ENCODE measurements at places on chromosomes 5 and 9. TPM values are rescaled to one million over a fixed set of nuclear protein-coding genes. Genes with fewer than 3 reads are reported as not detected.

- DNase-seq = no peak
- no peak overlapping the region for H3K4me3 ChIP-seq
- H3K27me3 ChIP-seq = peaks cover 6% of the 10 kb centered on the region
- H3K27ac ChIP-seq = no peak overlapping the region
- no peaks in the 10 kb centered on the region for H3K4me1 ChIP-seq
These were observed 13.0 kb upstream of the NR5A1 start for GRCh38 chr9:124520206-124520596.

- no peak overlapping the region for H3K27ac ChIP-seq
- no peaks in the 10 kb centered on the region for H3K4me1 ChIP-seq
- no peak for DNase-seq
- no peaks in the 10 kb centered on the region for H3K27me3 ChIP-seq
- no peak overlapping the region for H3K4me3 ChIP-seq
- H3K36me3 ChIP-seq = no peaks in the 10 kb centered on the region
These were observed 664 bp upstream of the IGFBPL1 start for GRCh38 chr9:38424918-38425317.

DNA sequence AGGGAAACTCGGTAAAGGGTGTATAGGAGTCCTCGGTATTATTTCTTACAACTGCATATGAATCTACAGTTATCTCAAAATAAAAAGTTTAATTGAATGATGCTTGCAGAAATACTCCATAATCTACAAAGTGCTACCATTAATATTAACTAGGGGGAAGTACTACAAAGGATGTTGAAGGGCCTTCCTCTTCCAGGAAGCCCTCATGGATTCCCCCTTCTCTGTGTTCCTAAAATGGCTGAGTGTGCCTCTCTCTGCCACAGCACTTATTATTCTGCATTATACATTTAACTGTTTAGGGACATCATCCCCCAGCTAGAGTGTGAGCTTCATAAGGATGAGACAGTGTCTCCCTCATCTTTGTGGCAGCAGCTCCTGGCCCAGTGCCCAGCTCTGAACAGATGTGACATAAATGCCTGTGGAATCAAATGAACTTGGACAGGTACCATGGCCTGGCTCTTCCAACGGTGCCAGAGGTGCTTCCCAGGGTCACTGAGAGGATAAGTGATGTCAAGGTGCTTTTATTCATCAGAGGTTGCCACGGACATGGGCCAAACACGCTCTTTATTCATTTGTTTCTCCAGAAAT is 99.5 kb downstream of the PAX5 start:
- no peak overlapping the region for H3K27ac ChIP-seq
- H3K27me3 ChIP-seq = no peaks in the 10 kb centered on the region
- H3K4me1 ChIP-seq = no peaks in the 10 kb centered on the region
- no peaks in the 10 kb centered on the region for H3K36me3 ChIP-seq
- DNase-seq = peak; percentile 8
- H3K4me3 ChIP-seq = no peak overlapping the region

GRCh38 chr5:52809884-52810283 is 22.2 kb downstream of the ITGA1 start:
- H3K27ac ChIP-seq = no peak overlapping the region
- no peak overlapping the region for H3K4me3 ChIP-seq
- no peaks in the 10 kb centered on the region for H3K4me1 ChIP-seq
- H3K36me3 ChIP-seq = no peaks in the 10 kb centered on the region

DNA sequence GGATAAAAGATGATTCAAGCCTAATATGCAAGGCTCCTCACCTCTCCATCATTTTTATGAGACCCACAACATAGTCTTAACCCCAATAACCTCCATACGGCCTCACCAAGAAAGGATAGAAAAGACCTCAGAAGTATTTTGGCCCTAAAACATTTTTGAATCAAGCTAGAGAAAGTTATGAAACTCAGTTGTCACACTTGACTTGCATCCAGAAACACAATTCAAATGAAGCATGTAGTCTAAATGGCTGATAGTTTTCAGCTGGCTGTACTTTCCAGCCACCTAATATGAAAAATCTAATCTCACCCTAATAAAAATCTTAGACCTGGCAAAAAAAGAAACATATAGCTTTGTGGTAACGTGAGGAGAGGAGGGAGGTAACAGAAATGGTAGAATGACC is 116.1 kb downstream of the ARL15 start:
- H3K4me1 ChIP-seq = no peaks in the 10 kb centered on the region
- DNase-seq = no peak
- no peaks in the 10 kb centered on the region for H3K27me3 ChIP-seq
- H3K36me3 ChIP-seq = no peaks in the 10 kb centered on the region

GRCh38 chr9:136100700-136101614 is 5.9 kb upstream of the NACC2 start:
- no peak overlapping the region for H3K4me3 ChIP-seq
- no peak overlapping the region for H3K27ac ChIP-seq
- peaks cover 9% of the 10 kb centered on the region for H3K4me1 ChIP-seq
- DNase-seq = no peak

DNA sequence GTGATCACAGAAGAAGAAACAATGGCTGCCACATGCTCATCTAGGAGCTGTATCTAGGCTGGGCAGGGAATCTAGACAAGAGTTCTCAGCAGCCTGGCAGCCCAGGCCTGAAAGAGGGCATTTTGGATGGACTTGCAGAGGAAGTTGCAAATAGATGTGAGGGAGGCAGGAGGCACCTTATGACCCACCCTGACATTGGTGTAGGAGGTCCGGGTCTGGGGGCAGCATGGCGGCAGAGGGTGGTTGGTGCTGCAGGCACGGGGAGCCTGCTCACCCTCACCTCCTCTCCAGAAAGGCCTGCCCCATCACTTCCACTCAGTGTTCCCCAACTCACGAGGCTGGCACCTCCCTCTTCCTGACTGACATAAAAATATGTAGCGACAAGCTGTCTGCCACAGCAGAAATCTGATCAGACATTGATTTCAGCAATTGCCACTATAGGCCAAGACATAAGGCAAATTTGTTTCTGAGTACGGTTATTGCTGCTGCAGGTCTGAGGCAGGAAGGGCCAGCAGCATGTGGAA is 217.6 kb downstream of the PBX3 start:
- H3K4me3 ChIP-seq = no peak overlapping the region
- no peak for DNase-seq
- H3K36me3 ChIP-seq = peaks cover 4% of the 10 kb centered on the region
- H3K27ac ChIP-seq = no peak overlapping the region
- H3K27me3 ChIP-seq = no peaks in the 10 kb centered on the region

- H3K27me3 ChIP-seq = no peaks in the 10 kb centered on the region
- DNase-seq = no peak
- H3K4me1 ChIP-seq = no peaks in the 10 kb centered on the region
- no peak overlapping the region for H3K27ac ChIP-seq
- no peaks in the 10 kb centered on the region for H3K36me3 ChIP-seq
These were observed 12.6 kb downstream of the SLIT3 start for GRCh38 chr5:169288066-169288930.

DNA sequence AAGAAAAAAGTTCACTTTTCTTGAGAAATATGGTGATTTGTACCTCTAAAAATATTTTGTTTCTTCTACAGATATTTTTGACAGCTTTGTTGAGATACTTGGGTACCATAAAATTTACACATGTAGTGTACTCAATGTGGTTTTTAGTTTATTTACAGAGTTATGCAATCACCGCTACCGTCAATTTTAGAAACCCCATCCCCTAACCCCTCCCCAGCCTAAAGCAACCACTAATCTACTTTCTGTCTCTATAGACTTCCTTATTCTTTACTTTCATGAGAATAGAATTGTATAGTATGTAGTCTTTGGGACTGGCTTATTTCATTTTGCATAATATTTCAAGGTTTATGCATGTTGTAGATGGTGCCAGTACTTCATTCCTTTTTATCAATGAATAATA is 45.0 kb upstream of the TDRD7 start:
- no peaks in the 10 kb centered on the region for H3K27me3 ChIP-seq
- no peaks in the 10 kb centered on the region for H3K36me3 ChIP-seq
- no peak overlapping the region for H3K27ac ChIP-seq

GRCh38 chr5:149682532-149683075 is 47.5 kb upstream of the PPARGC1B start:
- no peak overlapping the region for H3K4me3 ChIP-seq
- no peaks in the 10 kb centered on the region for H3K27me3 ChIP-seq
- no peaks in the 10 kb centered on the region for H3K4me1 ChIP-seq
- DNase-seq = no peak
- no peaks in the 10 kb centered on the region for H3K36me3 ChIP-seq

- H3K4me1 ChIP-seq = no peaks in the 10 kb centered on the region
- no peaks in the 10 kb centered on the region for H3K36me3 ChIP-seq
- H3K4me3 ChIP-seq = no peak overlapping the region
- no peaks in the 10 kb centered on the region for H3K27me3 ChIP-seq
- no peak overlapping the region for H3K27ac ChIP-seq
- DNase-seq = no peak
These were observed 622.0 kb upstream of the DAB2 start for GRCh38 chr5:40046792-40047191.

- no peak for DNase-seq
- H3K27me3 ChIP-seq = no peaks in the 10 kb centered on the region
- no peaks in the 10 kb centered on the region for H3K36me3 ChIP-seq
These were observed 157.2 kb downstream of the MELK start for GRCh38 chr9:36729906-36730305.

DNA sequence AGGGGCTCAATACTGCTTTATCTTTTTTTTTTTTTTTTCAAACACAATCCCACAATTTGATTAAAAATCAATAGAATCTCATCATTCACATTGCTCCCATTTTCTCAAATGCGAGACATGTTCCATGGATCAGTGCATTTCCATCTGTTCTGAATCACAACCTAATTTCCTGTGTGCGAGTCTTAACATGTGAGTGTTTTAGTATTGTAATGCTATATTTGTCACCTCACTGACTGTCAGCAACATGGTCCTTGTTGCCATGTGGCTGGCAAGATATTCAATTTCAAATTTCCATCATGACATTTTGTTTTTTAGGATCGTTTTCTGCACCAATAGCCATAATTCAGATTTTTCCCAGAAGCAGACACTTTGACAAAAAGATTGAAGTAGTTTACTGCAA is 233.2 kb upstream of the PRDM9 start:
- no peak overlapping the region for H3K27ac ChIP-seq
- H3K4me1 ChIP-seq = no peaks in the 10 kb centered on the region
- H3K36me3 ChIP-seq = no peaks in the 10 kb centered on the region
- no peak for DNase-seq
- H3K27me3 ChIP-seq = no peaks in the 10 kb centered on the region

GRCh38 chr9:120902569-120903535 is 23.7 kb downstream of the TRAF1 start:
- H3K4me3 ChIP-seq = no peak overlapping the region
- H3K36me3 ChIP-seq = peaks cover 16% of the 10 kb centered on the region
- peak overlapping the region; percentile 95 for H3K27ac ChIP-seq
- H3K4me1 ChIP-seq = peaks cover 59% of the 10 kb centered on the region

GRCh38 chr5:115209279-115209678 is 39.6 kb upstream of the TRIM36 start:
- no peak overlapping the region for H3K27ac ChIP-seq
- H3K4me3 ChIP-seq = no peak overlapping the region
- DNase-seq = peak; percentile 6
- no peaks in the 10 kb centered on the region for H3K36me3 ChIP-seq
- H3K4me1 ChIP-seq = no peaks in the 10 kb centered on the region
- no peaks in the 10 kb centered on the region for H3K27me3 ChIP-seq

DNA sequence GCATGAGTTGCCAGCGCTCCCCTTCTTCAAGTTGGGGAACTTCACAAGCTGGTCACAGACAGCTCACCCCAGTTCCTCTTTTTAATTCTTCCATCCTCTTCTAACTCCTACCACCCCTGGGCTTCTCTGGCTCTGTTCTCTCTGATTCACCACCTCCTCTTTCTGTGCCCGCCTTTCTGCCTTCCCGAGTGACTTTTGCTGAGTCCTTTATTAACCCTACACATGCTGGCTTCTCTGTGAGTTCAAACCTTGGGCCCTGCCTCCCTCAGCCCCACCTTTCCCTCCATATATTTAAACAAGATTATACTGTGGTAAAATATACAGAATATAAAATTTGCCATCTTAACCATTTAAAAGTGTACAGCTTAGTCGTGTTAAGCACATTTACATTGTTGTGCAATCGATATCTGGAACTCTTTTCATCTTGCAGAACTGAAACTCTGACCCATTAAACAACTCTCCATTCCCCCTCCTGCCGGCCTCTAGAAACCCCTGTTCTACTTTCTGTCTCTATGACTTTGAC is 32.0 kb downstream of the SLC46A2 start:
- no peak overlapping the region for H3K4me3 ChIP-seq
- H3K27me3 ChIP-seq = no peaks in the 10 kb centered on the region
- DNase-seq = no peak
- no peak overlapping the region for H3K27ac ChIP-seq

GRCh38 chr5:123700624-123701287 is 188.8 kb downstream of the CSNK1G3 start:
- no peaks in the 10 kb centered on the region for H3K4me1 ChIP-seq
- no peak overlapping the region for H3K27ac ChIP-seq
- no peaks in the 10 kb centered on the region for H3K36me3 ChIP-seq
- DNase-seq = no peak
- no peak overlapping the region for H3K4me3 ChIP-seq

- no peaks in the 10 kb centered on the region for H3K36me3 ChIP-seq
- no peak for DNase-seq
- H3K27ac ChIP-seq = no peak overlapping the region
- H3K4me1 ChIP-seq = no peaks in the 10 kb centered on the region
- H3K4me3 ChIP-seq = no peak overlapping the region
- H3K27me3 ChIP-seq = no peaks in the 10 kb centered on the region
These were observed 37.7 kb downstream of the PCDHAC2 start for GRCh38 chr5:141003791-141004611.

- no peak overlapping the region for H3K4me3 ChIP-seq
- no peak for DNase-seq
- H3K27ac ChIP-seq = no peak overlapping the region
- no peaks in the 10 kb centered on the region for H3K27me3 ChIP-seq
- H3K36me3 ChIP-seq = no peaks in the 10 kb centered on the region
- no peaks in the 10 kb centered on the region for H3K4me1 ChIP-seq
These were observed 105.1 kb downstream of the PHF2 start for GRCh38 chr9:93681269-93682154.

ADRB2 gene
- 0.25 TPM for polyA plus RNA-seq

KIAA1191 gene
- polyA plus RNA-seq = 53.3 TPM

AIF1L gene
- 0.22 TPM for polyA plus RNA-seq

AKNA gene
- polyA plus RNA-seq = 39.6 TPM

GRXCR2 gene
- not detected for polyA plus RNA-seq

SLC23A1 gene
- not detected for polyA plus RNA-seq

CDC14B gene
- polyA plus RNA-seq = 11.0 TPM

PDCD1LG2 gene
- not detected for polyA plus RNA-seq

ISOC1 gene
- polyA plus RNA-seq = 23.6 TPM

TSSK1B gene
- not detected for polyA plus RNA-seq
